ENCODE measurements at places on chromosomes 11 and 22.
A peak's percentile ranks its signal among the peaks of the same experiment; 100 is the strongest.

- no peak for DNase-seq
Observed at GRCh38 chr11:1349327-1350041, 40.1 kb upstream of the TOLLIP start.

DNA sequence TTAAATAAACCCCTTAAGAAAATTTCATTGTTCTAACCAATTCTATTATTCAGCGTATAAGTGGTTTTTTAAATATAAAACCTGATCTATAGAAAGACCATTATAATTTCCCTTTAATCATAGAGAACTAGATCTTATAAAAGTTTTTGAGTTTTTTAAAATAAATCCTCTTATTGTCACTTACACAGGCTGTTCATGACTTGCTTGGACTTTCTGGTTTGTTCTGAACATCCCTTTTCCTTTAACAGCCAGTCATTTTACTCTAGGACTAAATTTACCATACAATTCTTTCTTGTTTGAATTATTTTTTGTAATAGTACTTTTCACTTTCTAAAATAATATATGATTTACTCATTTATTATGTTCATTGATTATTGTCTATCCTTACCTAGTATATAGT lies 4.7 kb downstream of the NXPE2 start:
- DNase-seq: no peak

- DNase-seq: no peak
Observed at GRCh38 chr11:76156971-76157427, 49.3 kb downstream of the WNT11 start.

DNA sequence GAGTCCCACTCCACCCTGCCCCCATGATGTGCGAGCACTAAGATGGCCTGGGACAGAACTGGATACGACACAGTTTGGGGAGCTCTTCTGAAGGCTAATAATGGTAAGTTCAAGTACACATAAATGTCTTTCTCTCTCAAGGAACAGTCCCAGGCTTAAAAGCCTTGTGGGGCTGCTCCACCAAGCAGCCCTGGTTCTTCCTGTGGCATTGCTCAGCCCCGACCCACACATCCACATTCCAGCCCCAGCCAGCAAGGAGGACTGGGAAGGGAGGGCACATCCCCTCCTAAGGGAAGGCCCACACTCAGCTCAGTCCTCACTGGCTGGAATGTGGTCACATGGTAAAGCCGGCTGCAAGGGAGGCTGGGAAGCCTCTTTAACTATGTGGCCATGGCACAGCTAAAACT lies 13.3 kb upstream of the MB start:
- no peak for DNase-seq

GRCh38 chr22:26570115-26570514 lies 19.8 kb downstream of the TPST2 start:
- no peak for DNase-seq

DNA sequence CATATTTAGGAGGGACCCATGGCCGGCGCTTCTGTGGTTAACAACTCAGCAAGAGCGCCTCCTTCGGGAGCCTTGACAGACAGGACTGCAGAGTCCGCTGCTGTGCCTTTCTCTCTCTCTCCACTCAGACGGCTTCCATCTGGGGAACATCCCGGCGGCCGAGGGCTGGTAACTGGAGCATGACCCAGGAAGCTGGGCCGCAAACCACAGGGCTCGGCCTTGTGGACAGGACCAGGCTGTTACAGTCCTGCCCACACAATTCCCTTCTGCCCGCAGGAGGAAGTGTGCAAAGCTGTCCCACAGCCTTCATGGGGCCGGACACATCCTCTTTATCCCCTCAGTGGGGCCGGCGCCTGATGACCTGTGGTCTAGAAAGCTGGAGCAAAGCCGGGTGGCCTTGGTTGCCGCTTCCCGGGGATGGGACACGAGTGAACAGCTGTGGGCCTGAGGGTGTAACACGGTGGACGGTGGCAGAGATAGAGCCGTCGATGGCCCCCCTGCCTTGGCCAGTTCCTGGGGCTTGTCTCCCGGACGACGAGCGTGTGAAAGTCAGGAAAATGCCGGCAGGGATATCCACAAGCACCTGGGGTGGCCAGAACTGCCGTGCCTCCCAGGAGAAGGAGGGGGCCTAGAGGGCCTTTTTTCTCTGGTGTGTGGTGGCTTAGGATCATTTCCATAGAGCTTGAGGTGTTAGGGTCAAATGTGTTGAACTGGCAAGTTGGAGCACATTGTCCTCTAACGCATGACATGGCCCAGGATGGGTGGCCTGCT lies 50.1 kb downstream of the FBLN1 start:
- DNase-seq: peak; percentile 77

- DNase-seq: no peak
Observed at GRCh38 chr11:133545199-133545803, 13.0 kb upstream of the OPCML start.

DNA sequence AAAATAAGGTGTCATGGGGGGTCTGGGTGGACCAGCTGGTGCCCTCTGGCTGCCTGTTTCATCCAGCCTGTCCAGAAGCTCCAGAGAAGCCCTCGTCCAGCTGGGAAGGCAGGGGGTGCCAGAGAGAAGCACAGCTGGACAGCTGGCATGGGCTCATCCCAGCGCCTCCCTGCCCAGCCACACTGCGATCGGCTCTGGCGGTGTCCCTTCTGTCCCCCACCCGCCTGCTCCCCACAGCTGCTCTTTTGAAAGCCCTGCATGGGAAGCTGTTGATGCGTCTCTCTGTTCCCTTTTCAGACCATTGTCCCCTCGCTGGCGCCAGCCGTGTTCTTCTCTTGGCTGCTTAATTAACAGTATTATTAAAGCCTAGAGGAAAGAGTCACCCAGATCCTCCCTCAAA lies 86.5 kb downstream of the MN1 start:
- no peak for DNase-seq

GRCh38 chr11:120540744-120541465 lies 29.4 kb downstream of the GRIK4 start:
- no peak for DNase-seq

- peak; percentile 45 for DNase-seq
Observed at GRCh38 chr11:86627776-86628455, 44.5 kb downstream of the ME3 start.

DNA sequence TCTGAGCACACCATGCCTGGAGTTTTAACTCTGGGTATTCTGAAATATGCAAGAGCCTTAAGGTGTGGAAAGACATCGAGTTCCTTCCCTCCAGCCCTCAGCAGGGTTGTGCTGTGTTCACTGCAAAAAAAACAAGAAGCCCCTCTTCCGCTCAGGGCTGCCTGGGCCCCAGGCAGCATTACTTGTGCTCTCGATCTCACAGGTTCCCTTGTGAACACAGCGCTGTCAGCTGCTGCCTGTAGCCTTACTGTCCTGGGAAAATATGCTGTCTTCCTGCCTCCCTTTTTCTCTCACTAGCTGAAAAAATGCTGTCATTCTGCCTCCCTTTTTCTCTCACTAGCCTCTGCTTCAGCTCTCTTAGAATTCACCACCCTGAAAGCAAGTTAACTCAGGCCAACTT lies 15.7 kb upstream of the TENM4 start:
- DNase-seq: no peak

GRCh38 chr11:57650739-57651090 lies 1.0 kb upstream of the YPEL4 start:
- DNase-seq: no peak

DNA sequence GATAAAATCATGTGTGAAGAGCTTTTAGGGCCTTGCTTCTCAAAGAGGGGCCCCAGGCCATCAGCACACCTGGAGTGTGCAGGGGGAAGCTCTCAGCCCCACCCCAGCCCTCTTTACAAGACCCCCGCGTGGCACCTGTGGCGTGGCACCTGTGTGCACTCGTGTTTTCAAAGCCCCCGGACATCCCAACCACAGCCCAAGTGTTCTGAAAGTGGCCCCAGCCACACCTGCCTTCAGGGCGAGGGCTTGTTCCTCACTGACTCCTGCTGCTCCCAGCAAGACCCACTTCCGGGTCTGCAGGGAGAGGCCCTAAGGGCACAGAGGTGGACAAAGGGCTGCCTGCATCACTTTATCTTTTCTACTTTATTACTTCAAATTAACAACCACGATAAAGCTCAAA lies 17.5 kb upstream of the TMEM184B start:
- no peak for DNase-seq

- no peak for DNase-seq
Observed at GRCh38 chr11:63699896-63700295, 18.6 kb downstream of the RTN3 start.

GRCh38 chr11:28701760-28702449 lies 593.7 kb downstream of the METTL15 start:
- DNase-seq: no peak

DNA sequence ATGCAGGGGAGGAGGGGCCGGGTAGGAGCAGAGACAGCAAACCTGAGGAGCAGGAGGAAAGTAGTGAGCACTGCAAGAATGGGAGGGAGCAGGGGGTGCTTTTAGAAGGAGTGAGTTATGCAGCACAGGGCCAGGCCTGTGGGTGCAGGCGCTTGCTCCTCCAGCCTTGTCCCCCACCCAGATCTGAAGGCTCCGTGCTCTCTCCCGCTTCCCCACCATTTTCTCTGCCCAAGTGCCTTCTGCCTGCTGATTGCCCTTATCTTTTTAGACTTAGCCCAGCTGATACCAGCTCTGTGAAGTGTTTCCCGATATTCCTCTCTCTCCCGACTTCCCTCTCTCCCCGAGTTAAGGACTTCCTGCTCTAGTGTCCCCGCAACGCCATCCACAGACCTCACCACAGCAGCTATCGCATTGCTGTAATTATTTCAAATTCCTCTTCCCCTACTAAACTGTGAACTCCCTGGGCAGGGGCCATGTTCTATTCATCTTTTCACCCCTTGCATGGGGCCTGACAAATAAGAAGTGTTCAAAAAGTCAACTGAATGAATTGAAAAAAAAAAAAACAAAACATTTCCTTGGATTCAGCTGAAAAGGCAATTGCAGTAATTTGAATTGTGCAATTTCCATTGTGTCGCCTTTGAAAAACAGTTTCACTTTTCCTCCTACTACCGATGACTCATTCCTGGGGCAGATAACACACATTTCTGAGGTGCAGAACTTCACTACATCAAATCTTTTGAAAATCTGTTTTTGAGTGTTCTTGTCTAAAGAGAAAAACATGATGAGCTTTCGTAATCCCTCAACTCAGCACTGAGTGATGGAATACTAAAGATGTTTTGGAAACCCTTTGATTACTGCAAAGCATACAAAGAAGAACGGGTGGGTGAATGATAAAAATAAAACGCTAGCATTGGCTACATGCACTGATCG lies 69.7 kb upstream of the BMAL1 start:
- no peak for DNase-seq

- DNase-seq: peak; percentile 71
Observed at GRCh38 chr22:45271667-45272201, 13.0 kb upstream of the UPK3A start.

GRCh38 chr11:123174196-123175183 lies 20.6 kb downstream of the CLMP start:
- DNase-seq: no peak

DNA sequence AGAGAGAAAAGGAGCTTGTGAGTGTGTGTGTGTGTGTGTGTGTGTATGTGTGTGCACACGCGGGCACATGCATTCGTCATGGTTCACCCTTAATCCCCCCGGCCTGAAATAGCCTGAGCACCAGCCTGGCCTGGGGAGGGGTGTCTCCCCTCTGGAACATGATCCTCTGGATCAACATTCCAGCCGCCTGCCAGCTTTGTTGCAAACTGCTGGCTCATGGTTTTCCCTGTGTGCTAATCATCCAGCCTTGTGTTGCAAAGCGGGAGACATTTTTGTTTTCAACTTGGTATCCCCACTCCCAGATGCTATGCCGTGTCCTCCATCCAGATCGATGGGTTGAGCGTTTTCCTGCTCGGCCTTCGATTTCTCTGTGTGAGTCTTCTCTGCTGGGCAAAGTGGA lies 94.3 kb downstream of the FEZ1 start:
- no peak for DNase-seq

- DNase-seq: no peak
Observed at GRCh38 chr22:32407936-32408335, 4.1 kb downstream of the RTCB start.

- no peak for DNase-seq
Observed at GRCh38 chr22:42805998-42806830, 50.9 kb downstream of the ARFGAP3 start.

DNA sequence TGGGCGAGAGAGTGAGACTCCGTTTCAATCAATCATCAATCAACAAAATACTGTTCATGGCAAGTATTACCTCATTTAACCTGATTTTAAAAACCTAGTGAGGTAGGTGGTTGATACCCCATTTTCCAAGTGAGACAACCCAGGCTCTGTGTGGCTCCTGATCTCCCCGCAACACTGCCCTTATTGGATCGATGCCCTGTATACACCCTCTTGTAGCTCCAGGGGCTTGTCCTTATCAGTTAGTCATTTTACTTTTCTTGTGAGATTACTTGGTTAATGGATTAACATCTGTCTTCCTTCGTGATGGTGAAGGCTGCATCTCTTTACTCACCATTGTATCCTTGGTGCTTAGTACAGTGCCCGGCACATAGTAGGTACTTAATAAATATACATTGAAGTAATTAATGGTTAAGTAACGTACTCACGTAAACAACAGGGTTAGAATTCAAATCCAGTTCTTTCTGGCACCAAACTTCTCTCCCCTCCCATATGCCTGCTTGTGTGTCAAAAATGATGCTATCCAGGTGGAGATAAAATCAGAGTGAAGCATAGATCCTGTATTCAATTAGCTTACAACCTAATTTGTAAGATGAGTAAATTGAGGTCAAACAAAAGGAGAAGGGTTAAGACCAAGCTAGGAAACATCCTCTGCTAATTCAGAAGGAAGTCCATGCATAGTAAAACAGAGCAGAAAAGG lies 1.8 kb upstream of the PRG2 start:
- no peak for DNase-seq

GRCh38 chr11:8286886-8287285 lies 23.2 kb upstream of the LMO1 start:
- DNase-seq: no peak

DNA sequence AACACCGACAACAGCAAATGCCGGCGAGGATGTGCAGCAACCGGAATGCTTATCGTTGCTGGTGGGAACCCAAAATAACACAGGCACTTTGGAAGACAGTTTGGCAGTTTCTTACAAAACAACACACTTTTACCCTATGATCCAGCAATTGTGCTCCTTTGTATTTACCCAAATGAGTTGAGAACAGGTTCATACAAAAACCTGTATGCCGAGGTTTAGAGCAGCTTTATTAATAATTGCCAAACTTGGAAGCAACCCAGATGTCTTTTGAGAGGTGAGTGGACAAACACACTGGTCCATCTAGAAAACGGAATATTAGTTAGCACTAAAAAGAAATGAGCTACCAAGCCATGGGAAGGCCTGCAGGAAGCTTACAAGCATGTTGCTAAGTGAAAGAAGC lies 118.9 kb downstream of the CTTN start:
- DNase-seq: no peak

- DNase-seq: no peak
Observed at GRCh38 chr11:83039566-83039965, 32.1 kb downstream of the RAB30 start.

Measured in left ventricle myocardium inferior (tissue), 1 donor.